A549 treated with Mapracorat at 1 μM for 4 hours (cell line): ENCODE measurements at places on chromosomes 2 and 18. TPM values are rescaled to one million over a fixed set of nuclear protein-coding genes. Genes with fewer than 3 reads are reported as not detected.

The MC4R gene
- not detected in 5 replicates for total RNA-seq

The ELAC1 gene
- 4.6 to 6.4 TPM (median 5.1 TPM) in 5 replicates for total RNA-seq

The STK11IP gene
- total RNA-seq, result 12.6 to 19.3 TPM (median 17.5 TPM) in 5 replicates

The MC5R gene
- total RNA-seq, result not detected in 5 replicates

The ANKRD30BL gene
- not detected in 5 replicates for total RNA-seq

The UGT1A7 gene
- total RNA-seq, result 3.3 to 5.1 TPM (median 4.0 TPM) in 5 replicates

The G6PC2 gene
- total RNA-seq, result not detected in 5 replicates

The ANKRD62 gene
- total RNA-seq, result not detected in 5 replicates

The DES gene
- total RNA-seq, result 0.07 to 0.39 TPM (median 0.24 TPM) in 5 replicates

The RIT2 gene
- total RNA-seq, result not detected in 5 replicates

The UGT1A8 gene
- 0.06 TPM in 1 of 5 replicates, not detected in the others for total RNA-seq

The CFC1 gene
- total RNA-seq, result not detected in 5 replicates

The UGT1A5 gene
- total RNA-seq, result not detected in 5 replicates

The CLK1 gene
- 32.6 to 36.5 TPM (median 35.1 TPM) in 5 replicates for total RNA-seq

The DSEL gene
- 0.31 to 0.47 TPM (median 0.40 TPM) in 5 replicates for total RNA-seq

The DNAH6 gene
- 0.02 to 0.12 TPM (median 0.05 TPM) in 5 replicates for total RNA-seq

The FBXO48 gene
- total RNA-seq, result 0.39 to 0.61 TPM (median 0.55 TPM) in 5 replicates

The PDCL3 gene
- 32.9 to 49.7 TPM (median 36.1 TPM) in 5 replicates for total RNA-seq

The AMER3 gene
- total RNA-seq, result not detected in 5 replicates

The SRD5A2 gene
- 0.03 to 0.04 TPM (median 0.03 TPM) in 3 of 5 replicates, not detected in the others for total RNA-seq

The AGXT gene
- total RNA-seq, result not detected in 5 replicates

The SKOR2 gene
- total RNA-seq, result not detected in 5 replicates

The RSAD2 gene
- 0.20 to 0.66 TPM (median 0.34 TPM) in 5 replicates for total RNA-seq

The KDM3A gene
- 19.9 to 27.4 TPM (median 25.0 TPM) in 5 replicates for total RNA-seq

The MYL12B gene
- total RNA-seq, result 392 to 407 TPM (median 402 TPM) in 5 replicates

The XIRP2 gene
- total RNA-seq, result not detected in 5 replicates

The CRYGC gene
- not detected in 5 replicates for total RNA-seq

The RAB27B gene
- 9.1 to 13.0 TPM (median 10.5 TPM) in 5 replicates for total RNA-seq

The GALM gene
- 15.6 to 18.5 TPM (median 16.1 TPM) in 5 replicates for total RNA-seq

The QPCT gene
- total RNA-seq, result 20.4 to 22.7 TPM (median 21.6 TPM) in 5 replicates

The CHRND gene
- total RNA-seq, result not detected in 5 replicates
